Dorsolateral prefrontal cortex (tissue), 122 donors: ENCODE measurements at places on chromosomes 4 and X. TPM values are rescaled to one million over a fixed set of nuclear protein-coding genes. Genes with fewer than 3 reads are reported as not detected.

GRCh38 chr4:162016991-162017390, 146.8 kb downstream of the FSTL5 start:
- DNase-seq, result no peak

DNA sequence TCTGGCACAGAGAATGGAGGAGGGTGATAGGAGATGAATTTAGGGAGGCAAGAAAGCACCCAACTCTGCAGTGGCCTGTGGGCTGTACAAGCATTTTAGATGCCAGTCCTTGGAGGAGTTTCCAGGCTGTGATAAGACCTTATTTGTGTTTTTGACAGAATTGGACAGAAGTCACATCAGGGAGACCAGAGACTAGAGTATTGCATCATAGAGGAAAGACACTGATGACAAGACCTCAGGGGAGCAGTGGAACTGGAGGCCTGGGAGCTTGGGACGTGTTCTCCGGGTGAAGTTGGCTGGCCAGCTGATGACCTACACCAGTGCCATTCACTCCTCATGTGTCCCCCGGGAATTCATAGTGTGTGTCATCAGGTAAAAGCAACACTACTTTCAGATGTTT, 284.0 kb upstream of the ZFP42 start:
- DNase-seq, result no peak

DNA sequence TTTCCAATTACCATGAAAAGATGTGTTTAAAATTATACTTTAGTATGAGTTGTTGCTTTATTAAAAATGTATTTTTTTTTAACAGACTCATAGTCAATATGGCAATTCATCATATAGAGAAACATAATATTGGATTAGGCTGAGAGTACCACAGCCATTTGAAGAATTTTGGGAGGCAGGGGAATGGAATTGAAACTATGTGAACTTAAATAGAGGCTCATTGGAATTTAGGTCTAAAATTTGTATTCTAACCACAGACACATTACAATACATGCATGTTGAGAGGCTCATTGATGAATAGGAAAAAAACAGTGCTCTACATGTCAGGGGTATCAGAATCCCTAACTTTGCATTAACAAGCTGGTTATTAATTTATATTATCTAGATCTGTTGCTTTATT, 269.6 kb downstream of the DKK2 start:
- no peak for DNase-seq

DNA sequence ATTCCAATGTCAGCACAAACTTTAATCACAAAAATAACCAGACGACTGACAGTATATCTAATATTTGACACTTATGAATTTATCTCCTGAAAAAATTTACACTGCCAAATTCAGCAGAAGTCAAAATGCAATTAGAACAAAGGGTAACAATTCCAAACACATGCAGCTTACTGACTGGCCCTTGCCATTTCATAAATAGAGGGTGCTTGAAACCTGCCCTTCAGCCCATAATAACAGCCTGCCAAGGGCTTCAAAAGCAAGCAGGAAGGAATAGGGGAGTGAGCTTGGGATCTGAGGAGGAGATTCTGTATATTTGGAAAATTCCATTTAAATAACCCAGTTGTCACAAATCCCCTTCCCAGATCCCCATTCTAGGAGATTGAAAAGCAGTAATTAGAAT, 66.1 kb upstream of the IQCM start:
- no peak for DNase-seq

- DNase-seq, result no peak
These were observed 188.4 kb downstream of the WDFY3 start for GRCh38 chr4:84778041-84778440.

GRCh38 chrX:136718091-136718490, 62.6 kb downstream of the ARHGEF6 start:
- no peak for DNase-seq

DNA sequence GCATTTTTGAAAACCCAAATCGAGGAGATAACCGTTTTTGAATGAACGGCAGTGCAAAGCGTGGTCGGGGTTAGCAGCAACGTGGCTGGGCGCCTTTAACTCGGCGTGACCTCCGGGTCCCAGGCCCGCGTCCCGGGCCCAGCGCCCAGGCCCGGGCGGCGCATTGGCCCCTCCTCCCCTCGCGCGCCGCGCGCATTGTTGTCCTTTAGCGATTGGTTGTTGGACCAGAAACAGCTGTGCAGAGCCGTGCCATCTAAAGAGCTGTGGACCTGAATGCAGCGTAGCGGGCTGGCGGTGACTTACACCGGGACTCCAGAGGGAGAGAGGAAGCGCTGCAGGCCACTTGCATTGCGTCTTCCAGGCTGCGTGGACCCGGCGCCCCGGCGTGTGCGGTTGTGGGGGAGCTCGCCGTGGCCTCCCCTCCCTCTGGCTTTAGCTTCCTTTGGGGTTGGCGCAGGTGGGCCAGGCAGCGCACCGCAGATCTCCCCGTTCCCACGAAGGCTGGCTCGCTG, at the start of gene STOX2:
TSS of gene STOX2 (plus strand) at position 227 of the 512 bp plus-strand sequence. CDS start 1,484 bp downstream, outside the sequence.
- DNase-seq, result peak; percentile 72

DNA sequence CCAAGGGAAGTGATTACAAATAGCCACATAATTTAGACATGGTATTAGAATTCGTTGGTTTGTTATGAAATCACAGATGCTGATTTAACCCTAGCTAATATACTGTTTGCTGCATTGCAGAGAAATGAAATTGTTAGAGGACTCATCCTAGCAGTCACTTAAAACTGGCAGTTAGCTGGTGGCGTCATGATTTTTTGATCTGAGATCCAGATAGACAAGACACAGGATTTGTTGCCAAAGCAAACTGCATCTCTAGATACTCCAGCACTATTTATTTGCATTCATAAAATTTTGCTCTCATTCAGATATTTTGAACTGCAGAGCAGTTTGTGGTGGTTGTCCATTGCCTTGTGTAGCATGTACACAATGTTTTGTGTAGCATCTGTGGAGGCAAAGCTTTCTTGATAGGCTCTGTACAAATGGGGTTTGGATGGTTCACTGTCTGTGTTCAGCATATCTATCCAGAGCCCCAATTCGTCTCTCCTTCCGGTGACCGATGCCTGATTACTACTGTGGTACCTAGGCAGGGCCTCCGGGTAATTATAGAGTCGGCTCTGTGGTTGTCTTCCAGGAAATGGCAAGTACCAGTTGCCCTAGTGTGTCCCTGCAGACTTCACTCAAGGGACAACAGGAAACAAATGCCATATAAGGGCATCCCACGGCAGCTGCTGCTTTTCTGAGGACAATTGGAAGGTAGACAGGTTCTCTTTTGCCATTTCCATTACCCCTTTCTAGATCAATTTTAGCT, 30.1 kb upstream of the SPARCL1 start:
- no peak for DNase-seq

DNA sequence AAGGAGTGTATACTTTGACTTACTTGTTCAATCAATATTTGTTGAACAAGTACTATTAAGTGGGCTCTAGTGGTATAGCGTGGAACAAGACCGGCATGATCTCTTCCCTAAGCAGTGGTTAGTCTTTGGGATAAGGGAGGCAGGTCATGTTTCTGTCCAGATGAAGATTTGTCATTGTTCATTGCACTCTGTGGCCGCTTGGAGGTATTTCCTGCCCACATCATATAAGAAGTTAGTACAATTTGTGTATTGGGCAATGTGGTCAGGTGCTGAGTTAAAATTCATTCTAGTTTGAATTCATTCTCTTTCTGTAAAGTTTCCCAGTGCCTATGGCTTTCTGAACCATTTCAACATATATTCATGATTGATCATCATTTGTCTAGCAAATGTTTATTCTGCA, 101.1 kb upstream of the SHISA3 start:
- no peak for DNase-seq

Gene HHIP
- 45.4 TPM for total RNA-seq

Gene GPR119
- not detected for total RNA-seq

Gene MORC4
- 5.9 TPM for total RNA-seq

Gene ETDB
- not detected for total RNA-seq

Gene MAGEA3
- total RNA-seq, result not detected

Gene GPR173
- 14.9 TPM for total RNA-seq

Gene TEX13C
- total RNA-seq, result not detected
